IMR-90 (cell line): ENCODE measurements at places on chromosomes 11 and 22. TPM values are rescaled to one million over a fixed set of nuclear protein-coding genes. Genes with fewer than 3 reads are reported as not detected.

Gene OR52N4
- not detected in 2 replicates for total RNA-seq

Gene YPEL4
- under 0.01 and 0.18 TPM in 2 replicates for total RNA-seq

Gene MIOX
- total RNA-seq: not detected in 2 replicates

Gene UBE2L3
- 29.0 and 66.1 TPM in 2 replicates for total RNA-seq

Gene TEAD1
- total RNA-seq: 69.2 and 95.5 TPM in 2 replicates

Gene NRXN2
- total RNA-seq: 0.18 and 0.28 TPM in 2 replicates

Gene TTLL1
- total RNA-seq: 9.7 and 10.8 TPM in 2 replicates

Gene NAV2
- total RNA-seq: 4.5 and 4.7 TPM in 2 replicates

Gene FAT3
- 2.2 and 2.9 TPM in 2 replicates for total RNA-seq

Gene RAB36
- total RNA-seq: 2.5 and 3.6 TPM in 2 replicates

Gene MS4A6E
- total RNA-seq: not detected in 2 replicates

Gene MUC5AC
- not detected in 2 replicates for total RNA-seq

Gene NXPE4
- not detected in 2 replicates for total RNA-seq

GRCh38 chr11:69000831-69001242, 12.2 kb downstream of the MRGPRF start:
- peak; percentile 87 for DNase-seq

DNA sequence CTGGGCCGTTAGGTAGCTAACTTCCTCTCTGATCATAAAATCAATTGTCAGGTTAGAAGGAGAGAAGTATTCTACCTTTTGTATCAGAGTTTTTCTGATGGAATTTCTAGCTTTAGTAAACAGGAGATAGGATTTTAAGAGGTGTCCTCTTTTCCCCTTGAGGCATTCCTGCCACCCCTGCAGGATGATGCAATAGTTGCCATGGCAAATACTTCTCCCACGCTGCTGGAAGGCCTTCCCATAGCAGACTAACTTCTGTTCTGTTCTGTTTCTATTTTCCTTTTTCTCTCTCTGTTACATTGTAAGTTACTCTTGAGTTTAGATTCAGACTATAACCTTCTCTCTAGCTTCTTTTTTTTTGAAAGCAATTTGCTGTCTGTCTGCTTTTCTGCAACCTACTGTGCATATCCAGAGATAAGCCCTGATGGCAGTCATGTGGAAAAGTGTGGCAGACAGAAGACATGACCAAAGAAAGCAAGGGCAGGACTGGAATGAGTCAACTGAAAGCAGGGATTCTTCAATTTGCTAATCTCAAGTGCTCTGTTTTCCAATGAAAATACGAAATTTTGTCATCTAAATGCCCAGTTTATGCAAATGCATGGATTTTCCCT, 679.1 kb downstream of the DLG2 start:
- peak; percentile 7 for DNase-seq

- DNase-seq: no peak
Observed at GRCh38 chr11:121137005-121137404, 36.0 kb downstream of the TECTA start.

DNA sequence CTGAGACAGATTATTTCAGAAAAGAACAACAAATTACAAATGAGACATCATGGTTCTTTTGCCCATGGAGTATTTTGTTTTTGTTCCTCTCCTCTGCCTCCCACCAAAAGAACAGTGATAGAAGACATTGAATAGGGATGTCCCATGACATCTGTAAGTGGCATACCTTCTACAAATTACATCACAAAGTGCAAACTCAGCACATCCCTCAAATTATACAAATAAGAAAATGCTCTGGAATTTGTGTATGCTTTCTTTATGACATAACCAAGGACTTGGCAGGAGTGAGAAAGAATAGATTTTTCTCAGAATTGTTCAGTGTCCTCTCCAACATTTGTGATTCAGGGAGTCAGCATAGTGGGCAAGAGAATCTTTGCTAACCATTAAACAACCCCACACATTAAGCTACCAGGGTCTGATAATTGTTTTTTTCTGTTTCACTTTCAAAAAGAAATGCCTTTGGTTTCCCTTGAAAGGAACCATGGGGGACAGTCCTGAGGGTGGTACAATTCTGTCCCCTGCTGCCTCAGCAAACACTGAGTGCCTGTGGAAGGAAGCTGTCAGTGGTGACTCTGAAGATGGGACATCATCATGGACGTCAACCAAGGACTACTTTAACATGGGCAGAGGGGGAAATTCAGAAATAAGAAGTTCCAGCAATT, 430.3 kb downstream of the AASDHPPT start:
- DNase-seq: no peak

DNA sequence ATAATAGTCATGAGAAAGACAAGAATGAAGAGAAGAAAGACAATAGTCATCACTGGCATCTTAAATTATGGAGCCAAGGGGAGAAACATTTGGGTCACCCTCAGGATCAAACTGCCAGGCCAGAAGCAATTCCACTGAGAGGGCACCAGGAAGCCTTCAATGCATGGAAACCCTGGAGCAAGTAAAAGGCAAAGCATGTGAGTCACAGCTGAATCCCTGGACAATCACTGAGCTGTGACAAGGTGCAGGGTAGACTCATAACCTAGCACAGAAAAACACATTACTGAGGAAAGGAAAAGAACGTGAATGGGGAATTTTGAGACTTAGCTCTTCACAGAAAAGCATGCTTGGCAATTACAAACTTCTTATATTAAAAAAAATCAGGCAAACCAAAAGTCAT, 1.6 kb downstream of the KCNJ1 start:
- peak; percentile 13 for DNase-seq

DNA sequence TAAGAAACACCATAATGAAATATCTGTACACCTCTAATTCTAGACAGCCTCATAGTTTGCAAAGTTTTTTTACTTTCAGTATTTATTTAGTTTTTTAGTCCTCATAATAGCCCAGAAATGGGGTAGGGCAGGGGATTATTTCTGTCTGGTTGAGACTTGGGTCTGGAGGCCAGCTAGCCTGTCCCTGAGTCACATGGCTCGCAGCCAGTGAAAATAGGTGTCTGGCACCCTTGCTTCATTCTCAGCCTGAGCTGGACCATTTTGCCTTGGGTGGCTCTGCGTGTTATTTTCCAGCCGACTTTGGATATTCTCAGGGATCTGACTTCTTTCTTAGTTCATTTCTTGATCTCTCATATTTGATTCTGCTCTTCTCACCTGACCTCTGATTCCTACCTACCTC, 123.9 kb upstream of the NARS2 start:
- DNase-seq: peak; percentile 80

GRCh38 chr22:39344046-39344390, 5.8 kb upstream of the SYNGR1 start:
- no peak for DNase-seq

DNA sequence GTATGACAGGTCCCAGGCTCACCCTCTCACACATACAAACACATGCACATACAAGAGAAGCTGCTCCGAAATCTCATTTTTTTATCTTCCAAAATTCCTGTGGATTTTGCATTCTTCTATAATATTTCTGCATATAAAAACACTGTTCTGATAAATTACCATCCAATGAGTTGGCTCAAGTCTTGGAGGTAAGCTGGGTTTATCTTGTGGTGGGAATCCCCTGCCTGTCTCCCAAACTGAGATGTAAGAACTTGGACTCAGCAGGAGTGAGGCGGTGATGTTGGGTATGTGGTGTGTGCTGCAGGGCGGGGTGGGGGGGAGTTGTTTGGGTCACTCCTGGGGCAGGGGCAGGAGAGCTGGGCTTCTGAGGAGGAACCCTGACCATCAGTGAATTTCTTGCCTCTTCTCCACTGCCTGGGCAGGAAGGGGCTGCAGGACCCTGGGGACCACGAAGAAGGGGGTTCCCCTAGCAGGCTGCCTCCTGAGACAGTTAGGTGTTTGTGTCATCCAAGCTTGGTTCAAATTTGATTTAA, 6.8 kb upstream of the P2RY6 start:
- no peak for DNase-seq

DNA sequence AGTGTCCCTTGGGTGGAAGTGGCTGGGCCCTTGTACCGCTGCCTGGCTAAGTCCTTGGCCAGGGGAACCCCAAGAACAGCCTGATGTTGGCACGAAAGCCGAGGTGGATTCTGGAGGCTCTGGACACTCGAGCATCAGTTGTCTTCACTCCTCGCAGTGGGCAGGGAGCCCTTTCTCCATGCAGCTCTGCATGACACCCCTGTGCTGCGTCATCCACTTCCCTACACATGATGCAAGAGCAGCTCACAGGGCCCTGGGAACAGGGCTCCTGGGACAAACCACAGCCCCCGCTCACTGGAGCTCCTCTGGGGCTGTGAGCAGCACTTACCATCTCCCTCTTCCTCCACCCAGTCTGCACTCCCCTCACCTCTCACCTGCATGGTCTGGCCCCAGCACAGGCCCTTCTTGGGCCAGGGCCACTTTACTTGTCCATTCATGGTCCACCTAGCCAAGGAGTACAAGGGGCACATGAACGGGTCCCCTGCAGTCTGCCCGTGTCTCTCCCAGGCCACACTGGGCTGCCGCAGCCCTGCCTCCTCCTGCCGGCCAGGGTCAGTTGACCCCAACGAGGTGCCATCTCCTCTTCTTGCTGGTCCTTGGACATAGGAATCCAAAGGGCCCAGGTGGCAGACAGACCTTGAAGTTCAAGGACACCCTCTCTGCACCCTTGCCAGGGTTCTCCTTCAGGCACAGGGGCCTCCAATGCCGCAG, 66.5 kb downstream of the IGF2 start:
- peak; percentile 30 for DNase-seq

DNA sequence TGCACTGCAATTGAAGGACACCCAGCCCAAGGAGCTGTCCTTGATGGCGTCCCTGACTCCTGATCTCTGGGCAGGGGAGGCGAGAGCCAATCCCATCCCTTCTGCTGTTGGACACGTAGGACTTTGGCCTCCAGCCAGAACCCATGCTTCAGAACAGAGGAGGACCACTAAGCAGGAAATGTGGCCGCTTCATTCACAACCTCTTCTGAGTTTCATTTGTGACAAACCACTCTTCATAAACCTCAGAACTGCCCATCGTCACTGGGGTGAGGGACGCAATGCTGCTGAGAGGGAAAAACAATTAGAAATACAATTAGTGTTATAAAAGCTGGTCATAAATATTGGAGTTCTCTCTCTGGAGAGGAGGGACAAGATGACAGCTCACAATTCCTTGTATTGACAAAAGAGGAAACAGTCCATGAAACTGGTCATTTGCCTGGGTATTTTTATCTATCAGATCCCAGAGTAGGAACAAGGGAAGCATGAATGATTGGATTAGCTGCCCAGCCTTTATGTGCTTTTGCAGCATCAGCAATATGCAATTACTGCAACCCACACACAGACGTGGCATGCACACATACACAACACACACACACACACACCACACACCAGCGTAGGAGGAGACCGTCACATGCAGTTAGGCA, 216.5 kb upstream of the CADM1 start:
- DNase-seq: no peak

DNA sequence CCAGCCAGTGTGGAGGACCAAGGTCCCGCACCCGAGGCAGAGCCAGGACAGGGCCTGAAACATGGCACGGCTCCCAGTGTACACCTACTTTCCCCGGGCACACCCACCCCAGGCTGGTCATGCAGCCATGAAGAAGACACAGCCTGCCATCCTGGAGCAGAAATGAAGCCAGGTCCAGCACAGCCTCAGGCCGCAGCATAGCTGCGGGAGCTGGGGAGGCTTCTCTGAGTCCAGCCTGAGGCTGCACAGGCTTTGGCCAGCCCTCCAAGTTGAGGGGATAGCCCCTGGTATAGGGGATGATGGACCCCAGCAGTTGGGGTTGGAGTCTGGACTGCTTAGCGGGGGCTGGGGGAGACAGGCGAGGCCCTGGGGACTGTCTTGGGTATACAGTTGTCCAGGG, 2.9 kb upstream of the HDAC10 start:
- no peak for DNase-seq

GRCh38 chr22:49429066-49429465, 398.6 kb downstream of the BRD1 start:
- DNase-seq: no peak

DNA sequence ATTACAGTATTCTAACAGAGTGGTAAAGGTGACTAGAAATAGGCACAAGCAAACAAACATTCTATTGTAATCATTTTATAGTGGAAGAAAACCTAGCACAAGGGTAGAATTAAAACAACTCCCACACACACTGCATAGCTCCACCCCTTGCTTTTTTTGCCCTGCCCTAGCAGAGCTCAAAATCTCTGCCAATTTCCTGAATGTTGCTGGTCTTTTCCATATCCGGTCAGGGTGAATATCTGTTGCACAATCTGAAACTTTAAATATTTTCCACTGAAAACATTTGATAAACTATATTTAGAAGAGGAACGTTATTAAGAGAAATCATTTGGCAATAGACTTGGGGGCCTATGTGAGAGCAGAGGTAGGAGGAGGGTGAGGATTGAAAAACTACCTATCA, 2.7 kb downstream of the SPA17 start:
- DNase-seq: peak; percentile 67

- peak; percentile 78 for DNase-seq
Observed at GRCh38 chr11:120540744-120541465, 29.4 kb downstream of the GRIK4 start.

DNA sequence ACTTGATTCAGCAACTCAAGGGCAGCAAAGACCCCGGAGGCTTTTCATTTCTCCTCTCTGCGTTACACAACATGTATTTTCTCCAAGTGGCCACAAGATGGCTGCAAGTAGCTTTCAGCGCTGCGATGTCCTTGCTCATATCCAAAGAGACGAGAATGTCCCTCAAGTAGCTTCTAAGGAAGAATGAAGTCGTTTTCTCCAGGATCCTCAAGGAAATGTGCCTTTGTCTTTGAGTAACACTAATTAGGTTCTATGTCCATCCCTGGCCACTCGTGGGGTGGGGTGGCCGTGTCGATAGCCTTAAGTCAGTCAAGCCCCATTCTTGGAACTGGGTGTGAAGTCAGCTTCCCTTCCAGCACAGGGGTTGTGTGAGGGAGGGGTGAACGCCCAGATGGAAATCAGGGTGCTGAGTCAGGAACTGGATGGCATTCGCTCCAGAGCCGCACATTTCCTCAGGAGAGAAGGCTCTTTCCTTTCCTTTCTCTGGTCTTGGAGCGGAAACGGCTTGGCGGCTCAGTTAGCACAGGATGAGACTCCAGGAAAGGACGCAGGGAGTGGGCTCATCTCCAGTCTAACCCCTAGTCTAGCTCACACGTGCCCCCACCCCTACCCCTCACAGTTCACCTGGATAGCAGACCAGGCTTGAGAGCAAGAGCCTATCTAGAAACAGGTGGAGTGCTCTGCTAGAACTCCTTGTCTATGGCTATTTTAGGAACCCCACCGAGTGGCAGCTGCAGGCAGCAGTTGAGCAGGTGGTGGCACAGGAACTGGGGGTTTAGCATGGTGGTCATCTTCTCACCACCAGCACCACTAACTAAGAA, 44.3 kb downstream of the NNMT start:
- peak; percentile 82 for DNase-seq

GRCh38 chr11:76682106-76682505, 11.6 kb upstream of the LRRC32 start:
- no peak for DNase-seq

DNA sequence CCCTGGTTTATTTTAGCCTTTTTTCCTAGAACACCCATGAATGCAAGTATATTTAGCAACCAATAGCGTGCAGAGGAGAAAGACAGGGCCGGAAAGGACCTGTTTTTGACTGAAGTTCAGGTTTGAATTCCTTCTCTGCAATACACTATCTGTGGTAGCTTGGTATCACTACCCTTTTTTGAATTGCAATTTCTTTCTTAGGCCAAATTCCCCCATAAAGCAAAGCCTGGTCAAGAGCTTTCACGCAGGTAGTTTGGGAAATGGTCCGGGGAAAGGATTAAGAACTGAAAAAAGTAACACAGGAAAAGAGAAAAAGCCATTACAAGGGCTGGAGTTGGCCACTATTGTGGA, 38.8 kb upstream of the PAMR1 start:
- no peak for DNase-seq
